Activated T-cell treated with anti-CD3 and anti-CD28 coated beads for 48 hours (primary cell): ENCODE measurements at places on chromosomes 4 and X.

DNA sequence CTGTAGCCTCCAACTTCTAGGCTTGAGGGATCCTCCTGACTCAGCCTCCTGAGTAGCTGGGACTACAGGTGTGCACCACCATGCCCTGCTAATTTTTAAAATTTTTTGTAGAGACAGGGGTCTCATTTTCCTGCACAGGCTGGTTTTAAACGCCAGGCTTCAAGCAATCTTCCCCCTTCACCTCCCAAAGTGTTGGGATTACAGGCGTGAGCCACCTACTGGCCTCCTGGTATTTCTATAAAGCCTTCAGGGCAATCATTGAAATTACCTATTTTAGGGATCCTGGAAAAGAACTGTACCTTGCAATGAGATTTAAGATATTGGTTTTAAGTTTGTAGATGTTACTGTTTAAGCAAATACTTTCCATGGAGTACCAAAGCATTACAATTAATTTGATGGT lies 13.5 kb upstream of the PLS3 start:
- no peak for DNase-seq

GRCh38 chr4:89562746-89563145 lies 255.1 kb upstream of the GPRIN3 start:
- no peak for DNase-seq

- DNase-seq = no peak
Measured at GRCh38 chr4:15510961-15511360, 41.3 kb downstream of the CC2D2A start.

DNA sequence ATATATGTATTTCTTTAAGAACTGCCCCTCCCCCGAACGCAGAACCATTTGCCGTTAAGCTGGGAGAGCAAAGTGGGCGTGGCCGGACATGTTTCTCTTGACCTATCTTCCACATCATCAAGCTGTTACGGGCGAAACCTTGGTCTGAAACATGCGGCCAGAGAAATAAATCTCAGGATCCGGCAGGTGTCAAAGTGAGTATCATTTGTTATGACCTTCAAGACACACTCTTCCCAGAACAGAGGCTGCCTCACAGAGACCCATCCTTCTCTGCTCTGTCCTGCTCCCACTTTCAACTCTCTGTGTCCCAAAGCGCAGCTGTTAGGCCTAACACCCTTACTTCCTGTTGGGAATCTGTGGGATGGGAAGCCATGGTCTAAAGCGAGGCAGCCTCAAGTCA lies at the start of gene MAGEB18:
MAGEB18 (plus strand) TSS at position 70 of the 400 bp plus-strand sequence. CDS start 643 bp downstream, outside the sequence.
- no peak for DNase-seq

DNA sequence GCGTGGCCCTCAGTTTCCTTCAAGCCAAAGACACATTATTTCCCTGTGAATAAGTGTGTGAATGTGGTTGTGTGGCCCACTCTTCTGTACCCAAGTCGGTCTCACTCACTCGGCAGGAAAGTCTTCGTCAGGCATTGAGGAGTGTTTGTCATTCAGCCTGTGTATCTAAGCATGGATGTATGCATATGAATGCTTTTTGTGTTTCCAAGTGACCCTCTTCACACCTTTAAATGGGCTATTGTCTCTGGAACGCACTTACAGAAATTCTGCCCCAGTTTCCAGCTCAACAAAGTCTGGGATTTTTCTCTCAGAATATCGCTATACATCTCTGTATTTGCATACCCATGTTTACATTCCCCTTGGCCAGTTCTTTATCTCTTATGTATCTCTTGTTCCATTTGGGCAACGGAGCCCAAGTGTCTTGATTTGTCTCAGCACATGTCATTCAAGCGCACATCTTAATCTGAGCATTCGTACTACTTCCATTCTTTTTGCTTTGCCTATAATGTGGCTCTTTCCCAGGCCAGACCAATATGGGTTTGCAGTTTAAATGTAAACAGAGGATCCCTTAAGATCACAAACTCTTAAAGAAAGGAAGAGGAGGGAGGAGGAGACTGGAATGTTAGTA lies 4.8 kb downstream of the BCOR start:
- no peak for DNase-seq

GRCh38 chr4:21949073-21949457 lies 493 bp upstream of the KCNIP4 start:
- DNase-seq = no peak

GRCh38 chr4:126777649-126778048 lies 855.1 kb upstream of the INTU start:
- no peak for DNase-seq

- no peak for DNase-seq
Measured at GRCh38 chr4:188023682-188024081, 28.1 kb downstream of the ZFP42 start.

- DNase-seq = no peak
Measured at GRCh38 chrX:123201720-123202119, 17.6 kb downstream of the GRIA3 start.

GRCh38 chrX:144327495-144327894 lies 443.6 kb downstream of the UBE2NL start:
- no peak for DNase-seq

- no peak for DNase-seq
Measured at GRCh38 chr4:135927651-135928050, 1604.6 kb downstream of the PCDH18 start.

DNA sequence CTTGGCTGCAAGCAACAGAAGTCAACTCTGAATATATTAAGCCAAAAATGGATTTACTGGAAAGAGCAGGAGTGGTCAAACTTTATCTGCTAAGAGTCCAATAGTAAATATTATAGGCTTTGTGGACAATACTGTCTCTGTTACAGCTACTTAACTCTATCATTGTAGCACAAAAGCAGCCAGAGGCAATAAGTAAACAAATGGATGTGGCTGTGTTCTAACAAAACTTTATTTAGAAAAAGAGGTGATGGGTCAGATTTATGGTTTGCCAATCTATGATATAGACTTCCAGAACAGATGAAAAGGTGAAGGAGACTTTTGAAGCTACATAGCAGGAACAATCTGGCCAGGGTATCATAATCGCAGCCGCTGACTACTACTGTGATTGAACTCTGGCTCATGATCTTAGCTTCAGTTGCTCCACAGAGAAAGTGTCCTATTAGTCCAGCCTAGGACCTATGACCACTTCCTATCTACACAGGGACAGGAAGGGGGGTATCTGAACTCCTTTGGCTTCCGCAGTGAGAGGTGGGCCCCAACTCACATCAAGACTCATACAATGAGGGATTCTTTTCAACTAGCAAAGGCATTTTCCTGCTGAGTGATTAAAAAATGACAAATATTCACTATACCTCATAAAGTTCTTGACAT lies 154.9 kb downstream of the ATG4A start:
- no peak for DNase-seq

DNA sequence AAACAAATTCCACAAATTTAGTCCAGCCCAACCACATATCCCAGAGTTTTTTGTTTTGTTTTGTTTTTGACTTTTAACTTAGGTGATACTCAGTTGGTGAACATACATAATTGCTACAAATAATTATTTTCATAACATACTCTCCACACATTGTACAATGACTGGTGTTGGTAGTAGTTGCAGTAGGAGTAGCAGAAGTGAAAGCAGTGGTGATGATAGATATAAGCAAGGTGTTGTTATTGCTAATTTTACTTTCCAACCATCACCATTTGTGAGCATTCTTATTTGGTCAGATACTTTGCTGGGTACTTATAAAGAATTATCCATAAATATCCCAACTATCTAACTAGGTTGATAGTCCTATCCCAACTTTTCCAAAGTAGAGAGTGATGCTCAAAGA lies 47.3 kb downstream of the ARHGAP24 start:
- DNase-seq = no peak

DNA sequence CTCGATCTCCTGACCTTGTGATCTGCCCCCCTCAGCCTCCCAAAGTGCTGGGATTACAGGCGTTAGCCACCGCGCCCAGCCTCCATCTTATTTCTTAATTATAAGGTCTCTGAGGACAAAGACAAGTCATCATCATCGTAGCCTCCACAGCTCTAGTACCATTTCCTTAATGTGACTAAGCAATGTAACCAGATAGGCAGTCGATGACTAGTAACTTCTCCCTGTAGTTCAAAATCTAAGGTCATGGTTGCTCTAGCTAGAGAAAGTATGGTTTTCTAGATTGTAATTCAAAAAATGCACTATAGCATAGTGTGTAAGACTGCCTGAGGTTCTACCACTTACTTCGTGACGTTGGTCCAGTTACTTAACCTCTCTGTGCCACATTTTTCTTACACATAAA lies 6.9 kb downstream of the SLC39A8 start:
- DNase-seq = no peak
